NCI-H446 (cell line): ENCODE measurements at places on chromosomes 5 and 9.

DNA sequence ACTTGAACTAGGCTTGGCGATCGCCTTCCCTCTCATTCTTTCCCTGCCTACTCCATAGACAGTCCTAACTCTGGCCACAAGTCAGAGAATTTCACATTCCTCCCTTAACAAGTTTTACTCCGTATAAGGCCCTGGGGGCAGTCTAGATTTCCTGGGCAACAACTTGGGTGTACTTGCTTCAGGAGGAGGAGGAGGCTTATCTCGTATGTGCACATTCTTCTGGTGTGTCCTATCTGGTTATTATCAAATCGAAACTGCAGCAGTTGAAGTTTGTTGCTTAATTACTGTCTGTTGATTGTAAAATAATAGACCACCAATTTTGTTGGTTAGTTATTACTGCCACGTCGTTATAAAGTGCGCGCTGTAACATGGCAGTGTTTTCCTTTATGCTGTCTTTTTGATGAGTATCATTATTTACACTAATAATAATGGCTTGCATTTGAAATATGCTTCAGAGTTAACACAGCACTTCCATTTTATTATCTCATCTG, 42.0 kb downstream of the PIP5K1B start:
- DNase-seq, result no peak

GRCh38 chr5:166370928-166371690, 1920.3 kb upstream of the WWC1 start:
- no peak for DNase-seq

DNA sequence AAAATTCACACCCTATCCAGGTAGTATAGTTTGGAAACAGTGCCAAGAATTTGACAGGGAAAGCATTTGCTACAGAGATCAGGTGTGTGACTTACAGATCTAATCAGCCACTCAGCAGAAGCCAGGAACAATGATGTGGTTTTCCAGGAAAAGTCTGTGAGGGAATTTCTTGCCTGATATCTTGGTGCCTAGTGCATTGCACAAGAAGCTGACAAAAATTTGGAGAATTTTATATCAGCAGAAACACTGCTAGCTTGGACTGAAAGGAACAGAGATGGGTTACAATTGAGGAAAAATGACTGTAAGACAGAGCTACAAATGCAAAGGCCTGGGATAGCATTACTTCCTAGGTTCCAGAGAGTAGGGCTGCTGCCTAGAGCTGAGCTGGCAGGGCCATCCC, 658.1 kb upstream of the CHD1 start:
- no peak for DNase-seq

GRCh38 chr9:98021306-98022040, 35.1 kb upstream of the NANS start:
- DNase-seq, result no peak

DNA sequence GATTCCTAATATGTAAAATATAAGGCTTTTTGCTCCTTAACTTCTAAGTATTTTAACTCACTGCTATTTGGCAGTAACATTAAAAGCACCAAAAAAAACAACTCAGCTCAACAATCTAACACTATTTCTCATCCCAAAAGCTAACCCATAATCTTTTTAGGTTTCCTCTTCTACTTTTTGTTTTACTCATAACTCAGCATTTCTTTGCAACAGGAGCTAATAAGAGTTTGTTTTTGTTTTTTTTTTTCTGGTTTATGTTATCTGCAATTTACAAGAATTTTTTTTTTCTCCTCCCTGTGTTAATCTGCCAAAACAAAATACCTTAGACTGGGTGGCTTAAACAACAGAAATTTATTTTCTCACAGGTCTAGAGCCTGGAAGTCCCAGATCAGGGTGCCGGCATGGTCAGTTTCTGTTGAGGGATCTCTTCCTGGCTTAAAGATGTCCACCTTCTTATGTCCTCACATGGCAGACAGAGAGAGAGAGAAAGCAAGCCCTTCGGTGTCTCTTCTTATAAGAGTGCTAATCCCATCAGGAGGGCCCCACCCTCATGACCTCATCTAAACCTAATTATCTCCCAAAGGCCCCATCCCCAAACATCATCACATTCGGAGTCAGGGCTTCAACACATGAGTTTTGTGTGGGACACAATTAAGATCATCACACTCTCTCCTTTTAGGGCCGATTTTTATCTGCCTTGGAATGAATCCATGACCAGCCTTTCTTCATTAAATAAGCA, 31.2 kb downstream of the ARL15 start:
- no peak for DNase-seq

- DNase-seq, result no peak
Observed at GRCh38 chr5:1771149-1772065, 28.2 kb downstream of the MRPL36 start.

DNA sequence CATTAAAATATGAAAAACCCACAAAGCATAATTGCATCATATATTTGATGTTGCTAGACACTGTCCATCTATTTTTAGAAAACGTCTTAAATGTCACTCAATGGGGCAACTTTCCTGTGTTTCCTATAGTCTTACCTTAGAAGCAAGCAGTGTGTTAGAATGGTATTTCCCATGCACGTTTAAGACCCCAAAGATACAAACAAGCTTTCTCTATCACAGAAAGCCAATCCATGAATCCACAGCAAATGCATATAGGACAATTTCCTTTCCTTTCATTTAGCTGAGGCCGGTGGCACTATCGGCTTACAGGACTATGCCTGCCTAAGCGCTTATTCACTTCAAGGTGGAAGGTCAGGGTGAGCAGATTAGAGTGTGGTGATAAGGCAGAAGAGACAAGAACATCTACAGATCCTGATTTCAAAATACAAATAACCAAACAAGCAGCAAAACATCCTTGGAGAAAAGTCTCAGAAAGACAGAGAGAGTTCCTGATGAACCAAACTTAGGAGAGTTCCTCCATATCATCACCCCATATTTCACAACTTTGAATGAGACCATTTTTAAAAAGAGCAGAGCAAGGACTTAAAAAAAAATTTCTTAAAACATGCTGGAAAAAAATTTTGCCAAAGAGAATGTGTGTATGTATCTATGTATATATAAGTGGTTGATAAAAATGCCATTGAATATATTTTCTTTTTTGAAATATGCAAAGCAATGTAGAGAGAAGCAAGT, 57.2 kb downstream of the MEF2C start:
- no peak for DNase-seq

GRCh38 chr9:114430457-114430856, 42.7 kb upstream of the AKNA start:
- no peak for DNase-seq

DNA sequence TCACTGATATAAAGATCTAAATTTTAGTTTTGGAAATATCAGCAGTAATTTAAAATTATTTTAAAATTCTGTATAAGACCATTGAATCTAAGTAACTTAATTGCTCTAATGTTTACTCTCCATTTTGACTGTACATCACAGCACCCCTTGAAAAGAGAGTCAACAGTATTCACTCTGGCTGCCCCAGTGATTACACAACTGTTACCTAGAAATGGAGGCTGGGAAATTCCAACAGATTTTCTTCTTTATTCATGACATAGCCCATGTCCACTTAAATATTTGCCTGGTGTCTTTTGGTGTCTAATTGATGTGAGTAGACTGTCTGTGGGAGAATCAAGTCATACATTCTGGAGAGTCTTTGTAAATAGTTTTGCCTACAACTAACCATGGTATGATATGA, 301.8 kb upstream of the CDH6 start:
- DNase-seq, result no peak

GRCh38 chr9:4506490-4506889, 16.2 kb downstream of the SLC1A1 start:
- no peak for DNase-seq

DNA sequence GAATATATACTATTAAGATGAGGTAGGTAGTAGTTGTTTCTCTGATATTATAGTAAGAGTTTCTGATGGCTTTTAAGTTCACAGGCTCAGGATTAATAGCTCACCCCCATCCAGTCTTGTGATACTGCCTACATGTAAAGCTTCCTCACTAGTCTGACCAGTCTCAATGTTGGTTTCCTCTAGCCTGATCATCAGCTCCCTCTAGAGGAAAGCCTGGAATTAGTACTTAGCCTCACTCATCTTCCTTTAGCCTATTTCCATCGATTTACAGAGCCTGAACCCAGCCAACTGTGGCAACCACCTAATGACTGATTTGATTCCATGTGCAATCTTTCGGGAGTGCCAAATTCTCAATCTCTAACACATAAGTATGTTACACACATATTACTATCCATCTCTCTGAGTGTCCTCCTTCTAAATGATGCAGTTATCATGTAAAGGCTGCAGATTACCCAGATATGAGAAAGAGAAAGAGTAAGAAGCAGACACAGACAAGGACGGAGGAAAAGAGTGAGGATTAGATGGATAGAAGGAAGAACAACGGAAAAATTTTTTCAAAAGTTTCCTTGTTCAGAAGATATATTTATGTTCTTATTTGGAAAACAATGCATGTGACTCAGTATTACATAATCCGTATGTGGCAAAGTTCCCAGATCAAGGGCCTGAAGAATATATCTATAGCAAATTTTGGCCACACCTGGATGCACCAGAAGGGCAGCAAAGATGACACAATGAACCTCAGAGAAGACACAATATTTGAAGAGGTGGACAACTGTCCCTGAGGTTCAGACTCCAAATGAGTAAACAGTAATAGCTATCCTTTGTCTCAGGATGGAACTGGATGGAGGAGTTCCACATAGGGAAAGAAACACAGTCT, 333.7 kb downstream of the ELAVL2 start:
- DNase-seq, result peak; percentile 59

GRCh38 chr5:150413176-150413901, 629 bp upstream of the CD74 start:
- no peak for DNase-seq

DNA sequence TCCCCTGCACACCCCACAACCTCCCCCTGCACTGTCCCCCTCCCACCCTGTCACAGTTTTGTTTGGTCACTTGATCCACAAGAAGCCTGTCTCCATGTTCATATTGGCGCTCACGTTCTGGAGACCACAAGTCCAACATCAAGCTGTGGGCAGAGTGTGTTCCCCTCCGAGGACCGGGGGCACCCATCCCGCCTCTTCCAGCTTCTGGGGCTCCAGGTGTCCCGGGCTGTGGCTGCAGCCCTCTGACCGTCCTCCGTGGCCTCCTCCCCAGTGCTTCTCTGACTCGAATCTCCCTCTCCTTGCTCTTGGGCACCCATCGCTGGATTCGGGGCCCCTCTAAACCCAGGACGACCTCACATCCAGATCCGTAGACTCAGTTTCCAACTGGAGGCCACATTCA, 49.2 kb downstream of the PLEKHG4B start:
- no peak for DNase-seq

GRCh38 chr5:127878174-127878750, 175.1 kb downstream of the CCDC192 start:
- DNase-seq, result no peak

DNA sequence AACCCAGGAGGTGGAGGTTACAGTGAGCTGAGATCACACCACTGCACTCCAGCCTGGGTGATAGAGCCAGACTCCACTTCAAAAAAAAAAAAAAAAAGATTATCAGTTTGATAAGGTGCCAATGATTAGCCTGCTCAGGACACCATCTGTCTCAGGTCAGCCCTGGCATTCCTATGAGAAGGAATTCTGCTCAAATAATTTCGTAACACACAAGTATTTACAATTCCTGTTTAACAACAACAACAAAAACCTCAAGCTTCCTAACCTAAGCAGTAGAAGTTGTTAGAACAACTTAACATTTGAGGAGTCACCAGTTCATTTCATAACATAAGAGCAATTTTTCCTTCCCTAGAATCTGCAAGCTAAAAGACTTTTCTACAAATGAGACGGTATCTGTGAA, 85.0 kb downstream of the LHFPL2 start:
- DNase-seq, result no peak

- peak; percentile 75 for DNase-seq
Observed at GRCh38 chr5:112681481-112681908, 56.2 kb upstream of the APC start.
